Right ventricle myocardium inferior (tissue), 1 donor: ENCODE measurements at places on chromosomes 7 and 10. TPM values are rescaled to one million over a fixed set of nuclear protein-coding genes. Genes with fewer than 3 reads are reported as not detected.

The PDK4 gene
- total RNA-seq = 431 TPM

The CNTNAP2 gene
- 0.65 TPM for total RNA-seq

The CRHR2 gene
- 0.35 TPM for total RNA-seq

The WASHC2A gene
- 41.4 TPM for total RNA-seq

The RBM20 gene
- total RNA-seq = 103 TPM

The TMEM236 gene
- total RNA-seq = 0.51 TPM

The OR13A1 gene
- total RNA-seq = not detected

The HOXA2 gene
- total RNA-seq = 0.14 TPM

The PKD2L1 gene
- not detected for total RNA-seq

The VIPR2 gene
- 17.0 TPM for total RNA-seq

The GPR85 gene
- total RNA-seq = 0.62 TPM

The TAS2R3 gene
- 0.43 TPM for total RNA-seq

The BAIAP2L1 gene
- total RNA-seq = 1.6 TPM

The SFTPA1 gene
- 0.24 TPM for total RNA-seq

The SLC26A5 gene
- not detected for total RNA-seq

The ELFN1 gene
- 10.7 TPM for total RNA-seq

The ANKRD30A gene
- not detected for total RNA-seq

The PLEKHS1 gene
- not detected for total RNA-seq

The SPDYE6 gene
- not detected for total RNA-seq

The ZC3HAV1 gene
- total RNA-seq = 8.0 TPM

The ERVW-1 gene
- total RNA-seq = not detected

The IQCE gene
- total RNA-seq = 11.5 TPM

The CCDC7 gene
- 22.2 TPM for total RNA-seq

The VWDE gene
- not detected for total RNA-seq

The KCNMA1 gene
- 2.2 TPM for total RNA-seq

The IKZF1 gene
- 3.5 TPM for total RNA-seq

The SLC12A9 gene
- 10.2 TPM for total RNA-seq

The DENND11 gene
- 9.1 TPM for total RNA-seq

The POLR1F gene
- 10.8 TPM for total RNA-seq

The XRCC2 gene
- total RNA-seq = 0.65 TPM

The CPVL gene
- 50.6 TPM for total RNA-seq

The PRTFDC1 gene
- total RNA-seq = 7.1 TPM

The PRLHR gene
- total RNA-seq = not detected

The EBLN1 gene
- not detected for total RNA-seq

The BLOC1S2 gene
- 20.9 TPM for total RNA-seq

The CPA2 gene
- not detected for total RNA-seq

The LRRC4 gene
- total RNA-seq = 2.4 TPM

The LIPF gene
- total RNA-seq = not detected

The DEPP1 gene
- total RNA-seq = 33.0 TPM

The GRM3 gene
- total RNA-seq = not detected

The DNAH11 gene
- total RNA-seq = 0.08 TPM

The GRM8 gene
- 0.22 TPM for total RNA-seq

The BICC1 gene
- 8.2 TPM for total RNA-seq

The ANXA8L1 gene
- total RNA-seq = 0.68 TPM

The EXOC4 gene
- 36.8 TPM for total RNA-seq

The RPA3 gene
- 26.8 TPM for total RNA-seq

The RADIL gene
- 3.9 TPM for total RNA-seq

The MKI67 gene
- total RNA-seq = 2.1 TPM

The MUC3A gene
- total RNA-seq = 0.51 TPM

The PNLIPRP2 gene
- not detected for total RNA-seq

The CYP26C1 gene
- 0.05 TPM for total RNA-seq

The PODXL gene
- 59.0 TPM for total RNA-seq

The PNLIP gene
- not detected for total RNA-seq

The ASB13 gene
- 15.4 TPM for total RNA-seq
